ENCODE measurements at places on chromosomes 13 and 19.
A peak's percentile ranks its signal among the peaks of the same experiment; 100 is the strongest.

DNA sequence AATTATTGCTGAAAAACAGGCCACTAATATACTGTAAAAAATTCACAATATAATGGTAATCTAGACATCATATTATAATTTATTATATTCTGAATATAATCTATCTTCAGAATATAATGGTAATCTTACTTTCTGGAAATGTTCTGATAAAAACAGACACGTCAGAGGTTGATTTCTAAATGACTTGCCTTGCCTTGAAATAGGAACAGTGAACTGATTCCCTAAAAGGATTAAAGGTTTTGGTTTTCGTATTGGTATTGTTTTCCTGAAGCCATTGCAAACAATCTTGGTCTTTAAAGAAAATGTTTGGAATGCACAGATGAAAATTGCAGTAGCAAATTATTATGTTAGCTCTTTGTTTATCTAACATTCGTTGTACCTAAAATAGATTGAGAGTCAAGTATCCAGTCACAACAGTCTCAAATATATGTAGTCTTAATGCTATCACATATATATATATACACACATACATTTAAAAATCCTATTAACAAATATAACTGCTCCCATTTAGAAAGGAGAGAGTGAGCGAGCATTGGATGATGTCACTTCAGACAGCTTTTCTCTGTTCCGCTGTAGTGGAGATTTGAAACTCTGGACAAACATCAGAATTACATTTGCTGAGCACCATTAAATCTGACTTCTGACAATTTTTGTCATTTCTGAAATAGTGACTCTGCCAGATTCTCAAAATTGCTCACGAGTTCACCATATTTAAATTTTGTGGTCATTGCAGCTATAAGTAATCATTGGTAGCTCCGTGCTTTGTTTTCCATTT, 1.7 kb downstream of the ITM2B start:
- no peak for DNase-seq

DNA sequence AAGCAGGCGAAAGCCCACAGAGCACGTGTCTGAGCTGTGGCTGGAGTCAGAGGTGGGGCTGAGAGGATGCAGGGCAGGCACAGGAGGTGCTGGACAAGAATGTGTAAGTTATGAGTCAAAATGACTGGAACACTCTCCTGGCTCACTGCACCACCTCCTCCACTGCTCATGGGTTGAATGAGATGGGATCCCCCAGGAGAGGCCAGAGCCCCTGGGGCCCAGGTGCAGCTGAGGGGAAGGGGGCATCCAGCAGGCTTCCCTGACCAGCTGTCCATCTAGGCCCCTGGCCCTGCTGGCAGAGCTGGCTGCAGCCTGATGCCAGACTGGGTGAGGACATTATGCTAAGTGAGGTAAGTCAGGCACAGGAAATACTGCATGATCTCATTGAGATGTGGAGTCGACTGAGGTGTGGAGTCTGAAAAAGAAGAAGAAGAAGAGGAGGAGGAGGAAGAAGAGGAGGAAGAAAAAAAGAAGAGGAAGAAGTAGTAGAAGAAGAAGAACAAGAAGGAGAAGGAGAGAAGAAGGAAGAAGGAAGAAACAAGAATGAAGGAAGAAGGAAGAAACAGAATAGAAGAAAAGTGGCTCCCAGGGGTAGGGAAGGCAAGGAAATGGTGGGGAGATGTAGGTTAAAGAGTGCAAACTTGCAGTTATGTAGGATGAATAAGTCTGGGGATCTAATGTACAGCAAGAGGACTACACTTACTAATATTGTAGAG, 747.4 kb downstream of the UQCRFS1 start:
- peak; percentile 50 for DNase-seq

DNA sequence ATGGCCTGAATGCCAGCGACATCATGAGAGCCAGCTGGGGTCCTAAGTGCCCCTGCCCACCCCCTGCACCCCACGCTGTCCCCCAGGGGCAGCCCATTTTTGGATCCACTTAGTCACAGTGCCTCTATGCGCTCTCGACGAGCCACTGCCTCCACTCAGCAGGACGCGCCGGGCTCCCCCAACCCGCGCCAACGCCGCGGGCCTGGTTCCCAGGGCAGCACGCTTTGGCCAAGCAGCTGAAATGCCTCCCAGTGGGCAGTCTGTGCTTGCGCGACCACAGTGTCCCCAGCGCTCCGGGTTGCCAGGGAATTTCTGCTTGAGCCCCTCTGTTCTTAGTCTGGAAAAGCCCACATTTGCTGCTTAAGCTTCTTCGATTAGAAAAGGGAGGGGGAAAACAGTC, 39.4 kb downstream of the TMED1 start:
- DNase-seq: no peak

DNA sequence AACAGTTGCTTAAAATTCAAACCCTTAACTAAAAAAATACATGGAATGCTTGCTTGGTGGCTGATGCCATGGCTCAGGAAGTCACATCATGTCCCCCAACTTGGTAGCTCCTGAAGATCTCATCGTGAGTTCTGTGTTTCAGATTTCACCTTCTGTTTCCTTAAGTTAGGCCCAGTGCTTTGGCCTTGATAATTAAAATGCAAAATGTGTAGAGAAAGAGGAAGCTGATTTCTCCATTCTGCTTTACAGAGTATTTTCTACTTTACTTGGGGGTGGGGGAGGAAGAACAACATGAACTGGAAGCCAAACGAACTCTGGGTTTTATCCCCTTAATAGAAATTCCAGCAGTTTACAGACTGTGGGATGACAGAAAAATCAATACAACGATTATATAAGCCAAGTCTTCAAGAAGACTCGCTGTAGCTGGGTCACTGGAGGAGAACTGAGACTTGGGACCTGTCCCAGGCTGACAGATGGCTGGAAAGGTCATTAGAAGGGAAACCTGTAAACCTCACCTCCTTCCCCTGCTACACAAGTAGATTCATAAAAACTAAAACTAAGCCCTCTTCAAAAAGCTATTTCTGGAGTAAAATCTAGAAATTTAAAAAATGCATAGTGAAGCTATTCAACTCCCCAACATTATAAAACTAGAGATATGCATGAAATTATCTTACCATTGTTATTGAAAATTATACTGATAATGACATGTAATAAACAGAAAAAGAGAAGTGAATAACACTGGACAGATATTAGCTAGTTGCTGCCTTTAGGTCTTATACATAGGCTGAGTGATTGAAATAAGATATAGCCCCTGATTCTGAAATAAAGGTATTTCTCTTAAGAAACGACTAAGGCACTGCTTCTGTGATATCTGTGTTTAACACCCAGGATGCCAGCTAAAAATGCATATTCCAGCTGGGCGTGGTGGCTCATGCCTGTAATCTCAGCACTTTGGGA, 22.1 kb upstream of the GGACT start:
- DNase-seq: no peak

DNA sequence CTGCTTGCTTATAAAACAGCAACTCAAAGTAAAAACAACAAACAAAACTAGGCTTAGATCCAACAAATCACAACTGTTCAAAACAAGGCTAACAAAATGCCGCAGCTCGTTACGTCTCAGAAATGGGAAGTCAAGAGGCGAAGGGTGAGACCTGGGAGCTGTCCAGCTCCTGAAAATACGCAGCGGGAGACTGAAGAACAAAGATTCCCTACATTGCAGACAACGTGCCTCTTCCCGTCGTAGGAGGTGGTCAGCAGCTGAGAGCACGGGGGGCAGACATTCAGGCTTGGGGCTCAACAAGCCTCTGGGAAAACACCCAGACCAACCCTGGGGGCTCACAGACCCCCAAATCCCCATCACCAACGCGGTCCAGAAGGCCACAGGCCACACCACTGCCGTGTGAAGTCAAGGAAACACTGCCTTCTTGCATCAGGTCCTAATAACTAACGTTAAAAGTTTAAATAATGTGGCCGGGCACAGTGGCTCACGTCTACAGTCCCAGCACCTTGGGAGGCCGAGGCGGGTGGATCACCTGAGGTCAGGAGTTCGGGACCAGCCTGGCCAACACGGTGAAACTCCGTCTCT, 13.5 kb downstream of the PLPP2 start:
- peak; percentile 34 for DNase-seq

DNA sequence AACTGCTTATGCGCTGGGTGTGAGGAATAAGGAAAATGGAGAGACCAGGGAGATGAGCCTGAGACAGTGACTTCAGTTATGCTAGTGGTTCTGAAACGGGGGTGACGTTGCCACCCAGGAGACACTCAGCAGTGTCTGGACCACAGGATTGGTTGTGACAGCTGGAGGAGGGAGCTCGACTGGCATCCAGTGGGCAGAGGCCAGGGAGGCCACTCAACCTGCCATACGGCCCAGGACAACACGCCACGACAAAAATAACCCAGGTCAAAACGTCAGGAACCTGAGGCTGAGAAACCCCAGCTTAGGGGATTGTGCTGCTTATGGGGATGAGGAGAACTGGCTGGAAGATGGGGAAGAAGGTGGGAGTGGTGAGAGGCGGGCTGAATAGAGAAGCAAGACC, 10.4 kb downstream of the ZSCAN5A start:
- DNase-seq: no peak

DNA sequence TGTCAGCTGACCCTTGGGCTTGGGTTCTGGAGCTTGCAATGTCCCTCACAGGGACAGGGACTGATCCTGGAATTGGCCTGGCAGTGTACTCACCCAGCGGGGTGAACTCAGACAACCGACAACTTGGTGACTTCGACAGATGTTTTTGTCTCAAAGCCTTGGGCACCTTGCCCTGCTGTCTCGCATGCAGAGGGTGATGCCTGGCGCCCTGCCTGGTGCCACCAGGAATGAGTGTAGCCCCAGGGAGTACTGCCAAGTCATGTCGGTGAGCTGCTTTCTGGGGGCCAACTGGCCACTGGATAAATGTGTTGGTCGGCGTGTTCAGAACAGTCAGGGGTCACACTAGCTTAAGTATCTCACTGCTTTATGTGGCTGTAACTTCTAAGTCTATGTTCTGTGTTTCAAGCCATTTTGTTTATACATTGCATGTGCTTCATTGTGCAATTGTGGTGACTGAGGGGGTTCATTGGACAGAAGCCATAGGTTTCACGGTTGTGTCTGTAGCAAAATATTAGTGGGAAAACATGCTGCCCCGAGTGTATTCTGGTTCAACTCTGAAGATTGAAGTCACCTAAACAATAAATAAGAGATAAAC, 96.3 kb upstream of the TNFSF11 start:
- DNase-seq: no peak

DNA sequence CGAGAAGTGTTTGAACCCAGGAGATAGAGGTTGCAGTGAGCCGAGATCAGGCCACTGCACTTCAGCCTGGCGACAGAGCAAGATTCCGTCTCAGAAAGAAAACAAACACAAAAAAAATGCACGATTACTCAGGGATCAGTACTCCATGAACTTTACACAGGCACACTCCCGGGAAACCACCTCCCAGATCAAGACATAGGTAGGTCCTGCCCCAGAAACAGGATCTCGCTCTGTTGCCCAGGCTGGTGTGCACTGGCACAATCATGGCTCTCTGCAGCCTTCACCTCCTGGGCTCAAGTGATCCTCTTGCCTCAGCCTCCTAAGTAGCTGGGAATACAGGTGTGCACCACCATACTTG, 11.2 kb downstream of the VASP start:
- DNase-seq: no peak

GRCh38 chr19:7744199-7744786, 3.0 kb downstream of the CD209 start:
- DNase-seq: no peak

All from AG20443 (cell line).